ENCODE measurements at places on chromosomes 2 and 18.

GRCh38 chr2:119696005-119696404 is 17.0 kb downstream of the TMEM177 start:
- no peak for DNase-seq

DNA sequence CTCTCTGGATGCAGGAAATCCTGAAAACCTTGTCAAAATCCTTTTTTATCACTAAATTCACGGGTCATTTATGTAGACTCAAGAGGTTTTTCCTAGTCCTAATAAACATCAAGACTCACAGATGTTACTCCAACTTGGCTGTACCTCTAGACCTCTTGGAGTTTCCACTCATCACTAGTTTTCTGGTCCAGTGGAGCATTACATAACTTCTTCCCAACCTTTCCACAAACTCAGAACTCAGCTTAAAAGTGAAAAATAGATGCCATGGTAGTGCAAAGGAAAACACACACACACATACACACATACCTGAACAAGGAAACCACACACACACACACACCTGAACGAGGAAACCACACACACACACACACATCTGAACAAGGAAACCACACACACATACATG is 807.2 kb downstream of the LRP1B start:
- no peak for DNase-seq

GRCh38 chr2:104704496-104705245 is 149.2 kb upstream of the POU3F3 start:
- DNase-seq: no peak

DNA sequence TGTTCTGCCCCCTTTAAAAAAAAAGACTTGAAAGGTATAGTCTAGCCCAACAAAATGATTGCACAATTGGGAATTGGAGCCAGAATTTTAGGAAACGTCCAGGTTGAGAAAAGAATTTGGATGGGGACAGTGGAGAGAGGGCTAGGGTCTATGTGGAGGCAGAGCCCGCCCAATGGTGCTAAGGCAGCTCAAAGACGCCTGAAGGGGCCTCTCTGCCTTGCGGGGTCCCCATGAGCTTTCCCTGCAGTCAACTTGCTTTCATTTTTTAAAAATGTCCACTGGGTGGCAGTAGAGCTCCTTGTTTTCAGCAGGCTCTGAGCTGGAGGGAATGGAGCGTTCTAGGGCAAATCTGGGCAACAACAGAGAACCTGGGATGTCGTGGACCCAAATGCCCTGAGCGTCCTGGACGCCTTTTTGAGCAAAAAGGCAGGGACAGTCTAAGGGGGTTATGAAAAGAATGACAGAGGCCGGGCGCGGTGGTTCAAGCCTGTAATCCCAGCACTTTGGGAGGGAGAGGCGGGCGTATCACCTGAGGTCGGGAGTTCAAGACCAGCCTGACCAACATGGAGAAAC is 40.2 kb upstream of the ITM2C start:
- DNase-seq: peak; percentile 72

GRCh38 chr2:191321861-191322662 is 76.9 kb downstream of the MYO1B start:
- no peak for DNase-seq

GRCh38 chr18:72056171-72056570 is 488.0 kb downstream of the CBLN2 start:
- DNase-seq: no peak

GRCh38 chr18:53033128-53033527 is 693.1 kb downstream of the DCC start:
- DNase-seq: no peak

DNA sequence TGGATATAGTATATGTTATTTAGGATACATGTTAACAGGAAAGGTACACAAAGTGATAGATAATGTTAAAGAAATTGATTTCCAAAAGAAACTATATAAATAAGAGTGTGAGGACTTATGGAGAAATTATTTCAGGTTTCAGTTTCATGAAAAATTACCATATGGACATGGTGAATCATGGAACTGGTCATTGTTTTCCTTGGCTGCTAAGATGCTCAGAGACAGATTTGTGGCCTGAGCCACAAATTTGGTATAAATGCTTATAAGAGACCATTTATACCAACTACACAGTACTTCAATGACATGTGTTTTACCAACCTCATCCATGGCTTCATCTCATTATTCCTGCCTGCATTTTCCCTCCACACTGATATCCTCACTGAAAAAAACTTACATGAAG is 188.1 kb downstream of the FMNL2 start:
- DNase-seq: no peak

DNA sequence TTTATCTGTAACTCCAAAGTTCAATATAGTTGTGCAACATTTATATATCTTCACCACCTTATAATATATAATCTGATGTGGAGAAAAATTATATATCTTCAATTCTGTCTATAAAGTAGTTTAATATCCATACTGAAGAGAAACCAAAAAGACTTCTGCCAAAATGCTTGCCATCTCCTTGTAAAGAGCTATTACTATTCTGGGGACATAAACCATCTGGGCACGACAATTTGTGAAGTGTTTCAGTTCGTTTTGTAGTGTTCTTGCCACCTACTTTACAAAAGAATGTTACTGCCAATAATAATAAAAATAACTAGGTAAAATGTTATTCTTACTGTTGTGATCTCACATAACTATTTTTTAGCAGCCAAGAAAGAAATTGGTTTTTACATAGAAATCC is 45.1 kb downstream of the SCN1A start:
- DNase-seq: no peak

- no peak for DNase-seq
These were observed 27.3 kb downstream of the RFTN2 start for GRCh38 chr2:197647961-197648690.

DNA sequence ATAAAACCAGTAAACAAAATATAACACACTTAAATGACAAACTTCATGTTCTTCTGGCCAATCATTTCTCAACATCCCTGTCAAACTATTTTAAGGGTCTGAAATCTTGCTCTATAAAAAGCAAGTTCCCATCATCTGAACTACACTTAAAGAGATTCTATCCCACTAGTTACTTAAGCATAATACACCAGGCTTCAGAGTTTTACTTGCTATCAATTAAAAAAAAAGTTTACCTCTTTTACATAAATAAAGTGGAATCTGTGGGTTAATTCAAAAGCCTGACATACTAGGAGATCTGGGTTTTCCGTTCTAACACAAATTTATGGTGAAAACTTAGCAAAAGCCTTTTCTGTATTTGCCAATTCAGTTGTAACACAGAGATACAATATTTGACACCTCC is 1.9 kb downstream of the CLASP1 start:
- no peak for DNase-seq

DNA sequence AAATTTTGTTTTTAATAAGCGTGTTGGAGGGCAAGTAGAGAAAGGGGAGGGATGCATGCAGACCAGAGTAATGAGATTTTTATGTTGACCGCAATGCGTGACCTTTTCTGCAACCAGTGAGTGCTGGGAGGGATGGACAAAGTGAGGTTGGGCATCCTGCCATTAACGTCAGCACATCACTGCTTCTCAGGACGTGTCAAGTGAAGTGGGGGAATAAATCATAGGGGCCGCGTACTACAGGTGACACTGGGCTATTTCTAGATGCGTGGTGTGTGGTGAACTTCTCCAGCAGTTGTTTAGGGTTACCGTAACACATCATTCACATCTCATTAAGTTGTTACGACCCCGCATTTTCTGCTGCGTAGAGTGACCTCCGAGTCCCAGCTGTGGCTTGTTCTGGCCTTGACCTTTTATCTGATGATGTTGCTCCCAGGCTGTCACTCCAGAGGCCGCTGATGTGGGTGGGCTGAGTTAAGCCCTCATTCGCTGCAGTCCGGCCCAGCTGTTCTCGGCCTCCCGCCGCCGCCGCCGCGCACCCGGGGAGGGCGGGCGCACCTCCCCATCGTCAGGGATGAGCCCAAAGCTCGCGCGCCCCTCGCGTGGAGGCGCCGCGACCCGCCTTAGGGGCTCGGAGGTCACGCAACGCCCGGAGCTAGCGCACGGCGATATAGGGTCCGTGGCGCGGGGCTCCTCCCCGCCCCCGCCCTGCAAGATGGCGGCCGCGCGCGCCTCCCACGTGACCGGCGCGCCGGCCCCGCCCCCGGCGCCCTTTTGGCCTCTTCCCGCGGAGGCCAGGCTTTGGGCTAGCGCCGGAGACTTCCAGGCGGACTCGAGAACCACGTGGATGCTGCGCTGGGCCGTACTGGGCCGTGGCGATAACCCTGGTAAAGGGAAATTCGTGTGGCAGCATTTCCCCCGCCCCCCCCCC is 3.5 kb downstream of the ZCCHC2 start:
- peak; percentile 67 for DNase-seq

All from Caco-2 (cell line).